NCI-H2171 treated with DMSO at 0.1 percent for 48 hours (cell line): ENCODE measurements at places on chromosomes 13 and 19.

GRCh38 chr13:109345433-109345941 is 440.9 kb downstream of the IRS2 start:
- DNase-seq: no peak

GRCh38 chr13:23771956-23772355 is 117.2 kb downstream of the MIPEP start:
- no peak for DNase-seq

DNA sequence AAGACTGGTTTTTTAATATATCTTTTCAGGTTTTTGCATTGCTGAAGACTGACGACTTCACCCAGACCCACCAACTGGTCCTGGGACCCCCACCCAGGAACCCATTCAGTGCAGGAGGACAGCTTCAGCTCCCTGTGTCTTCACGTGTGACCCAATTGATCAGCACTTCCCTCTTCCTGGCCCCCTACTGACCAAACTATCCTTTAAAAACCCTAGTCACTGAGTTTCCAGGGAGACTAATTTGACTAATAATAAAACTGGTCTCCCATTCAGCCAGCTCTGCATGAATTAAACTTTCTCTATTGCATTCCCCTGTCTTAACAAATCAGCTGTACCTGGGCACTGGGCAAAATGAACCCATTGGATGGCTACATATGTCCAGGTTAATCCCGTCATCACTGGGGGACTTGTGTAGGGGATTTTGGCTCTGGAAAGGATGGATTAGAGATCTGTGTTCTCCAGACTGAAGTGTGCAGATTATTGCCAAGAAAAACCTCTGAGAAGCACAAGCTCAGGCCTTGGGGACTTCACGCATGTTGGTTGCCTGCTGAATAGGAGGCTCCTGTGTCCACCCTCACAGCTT is 16.3 kb upstream of the PARP4 start:
- no peak for DNase-seq

DNA sequence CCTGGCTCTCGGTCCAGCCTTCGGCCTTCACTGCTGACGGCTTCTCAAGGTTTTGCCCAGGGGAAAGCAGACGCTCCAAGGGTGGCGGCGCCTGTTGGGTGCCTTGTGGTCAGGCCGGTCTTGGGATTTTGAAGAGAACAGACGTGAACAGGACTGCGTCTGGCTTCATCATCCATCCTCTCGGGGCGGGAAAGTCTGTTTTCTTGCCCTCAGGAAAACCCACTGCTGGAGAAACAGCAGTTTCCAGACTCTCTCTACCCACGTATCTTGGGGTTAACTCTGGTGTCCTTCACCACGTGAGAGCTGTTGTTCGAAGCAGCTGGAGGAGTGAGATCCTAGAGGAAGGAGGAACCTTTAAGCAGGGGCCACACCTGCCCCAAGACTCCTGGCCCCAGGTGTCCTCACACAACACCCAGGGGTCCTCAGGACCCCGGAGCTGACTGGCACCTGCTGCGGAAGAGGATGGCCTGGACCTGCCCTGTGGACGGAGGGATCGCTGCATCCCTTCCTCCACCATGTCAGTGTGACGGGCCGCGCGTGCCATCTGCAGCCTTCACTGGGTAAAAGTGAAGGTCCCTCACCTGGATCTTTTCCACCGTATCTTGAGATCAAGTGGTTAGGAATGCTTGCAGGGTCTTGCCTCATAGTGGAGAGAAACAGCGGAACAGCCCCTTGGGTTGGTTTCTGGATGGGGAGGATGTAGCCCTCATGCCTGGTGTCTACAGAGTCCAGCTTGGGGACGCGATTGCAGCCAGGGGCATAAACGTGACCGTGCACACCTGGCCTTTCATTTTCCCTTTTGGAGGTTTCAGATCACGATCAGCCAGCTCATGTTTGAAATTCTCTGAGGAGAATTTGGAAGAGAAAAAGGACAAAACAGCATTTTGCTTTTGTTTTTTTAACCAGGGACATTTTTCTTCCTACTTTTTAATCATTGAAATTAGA is 69.5 kb upstream of the MCF2L start:
- no peak for DNase-seq

DNA sequence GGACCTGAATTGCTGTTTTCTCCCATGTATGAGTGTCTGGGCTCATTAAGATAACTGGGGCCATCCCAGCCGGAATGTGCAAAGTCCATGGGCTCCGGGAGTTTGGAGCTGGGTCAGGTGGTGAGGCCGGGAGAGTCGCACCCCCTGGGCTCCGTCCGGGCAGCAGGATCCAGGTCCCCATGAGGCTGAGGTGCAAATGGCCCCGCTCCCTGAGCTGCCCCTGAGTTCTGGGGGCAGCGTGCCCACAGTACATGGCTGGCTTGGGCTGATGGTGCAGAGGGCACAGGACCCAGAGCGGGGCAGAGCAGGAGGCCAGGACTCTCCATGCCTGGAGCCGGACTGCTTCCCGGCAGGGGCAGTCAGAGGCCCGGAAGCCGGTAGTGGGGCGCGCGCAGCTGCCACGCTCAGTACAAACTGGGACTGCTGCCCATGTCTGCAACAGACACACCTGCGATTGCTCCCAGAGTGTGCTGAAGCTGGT is 136.0 kb downstream of the KDM4B start:
- no peak for DNase-seq
